H7 (cell line): ENCODE measurements at places on chromosomes 11 and 22.

DNA sequence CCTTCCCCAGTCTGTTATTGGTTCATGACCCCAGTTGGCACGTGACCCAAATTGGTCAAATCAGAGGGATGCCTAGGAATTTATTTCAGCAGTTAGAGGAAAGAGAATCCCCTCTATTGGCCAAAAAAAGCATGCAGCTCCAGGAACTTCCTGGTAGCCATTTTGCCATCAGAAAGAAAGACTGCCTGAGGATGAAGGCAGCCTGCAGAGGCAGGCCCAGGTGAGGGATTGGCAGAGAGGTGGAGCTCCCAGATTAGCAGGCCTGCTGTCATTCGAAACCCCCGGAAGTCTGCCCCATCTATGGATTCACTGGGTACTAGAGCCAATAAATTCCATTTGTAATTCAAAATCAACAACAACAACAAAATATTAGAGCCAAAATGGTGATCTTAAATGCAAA, 207.6 kb downstream of the CWF19L2 start:
- DNase-seq: peak; percentile 8

DNA sequence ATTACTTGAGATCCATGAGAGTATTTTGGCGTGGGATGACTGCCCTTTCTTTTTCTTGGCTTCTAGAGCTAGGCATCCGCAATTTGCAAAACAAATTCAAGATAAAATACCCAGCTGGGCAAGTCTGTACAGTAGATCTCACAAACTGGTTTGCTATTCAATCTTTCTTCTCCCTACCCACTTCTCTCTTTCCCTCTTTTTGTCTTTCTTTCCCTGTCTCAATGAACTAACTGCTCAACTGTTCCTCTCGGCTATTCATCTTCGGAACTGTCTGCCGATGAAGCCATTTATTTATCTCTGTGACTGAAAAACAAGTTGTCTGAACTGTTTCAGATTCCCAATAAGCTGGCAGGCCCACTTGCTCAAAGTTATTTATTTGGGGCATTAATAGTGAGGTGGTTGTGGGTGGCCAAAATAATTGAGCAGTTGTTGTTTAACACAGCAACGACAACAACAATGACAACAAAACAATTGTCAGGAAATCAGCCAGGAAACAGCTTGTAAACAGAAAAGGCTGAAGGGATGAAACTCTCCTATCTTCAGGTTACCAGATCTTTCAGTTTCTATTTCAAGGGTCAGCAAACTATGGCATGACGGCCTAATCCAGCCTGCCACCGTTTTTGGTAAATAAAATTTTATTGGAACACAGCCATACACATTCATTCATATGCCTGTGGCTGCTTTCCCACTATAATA, 76.0 kb upstream of the MTMR2 start:
- DNase-seq: no peak

DNA sequence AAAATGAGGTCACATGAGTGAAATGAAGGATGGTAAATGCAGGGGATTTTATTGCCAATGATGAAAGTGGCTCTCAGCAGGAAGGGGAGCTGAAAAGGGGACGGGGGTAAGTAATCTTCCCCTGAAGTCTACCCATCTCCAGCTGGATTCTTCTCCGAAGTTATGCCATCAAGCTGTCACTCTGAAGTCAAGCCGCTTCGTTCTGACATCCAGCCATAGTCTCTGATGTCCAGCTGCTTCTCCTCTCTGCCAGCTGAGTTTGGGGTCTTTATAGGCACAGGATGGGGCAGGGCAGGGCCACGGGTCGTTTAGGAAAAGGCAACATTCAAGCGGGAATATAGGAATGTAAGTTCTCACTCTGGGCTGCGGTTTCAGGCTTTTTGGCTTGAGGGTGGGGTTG, 181.9 kb upstream of the ANO3 start:
- DNase-seq: no peak

GRCh38 chr22:37588546-37589215, 8.8 kb upstream of the LGALS2 start:
- DNase-seq: no peak

DNA sequence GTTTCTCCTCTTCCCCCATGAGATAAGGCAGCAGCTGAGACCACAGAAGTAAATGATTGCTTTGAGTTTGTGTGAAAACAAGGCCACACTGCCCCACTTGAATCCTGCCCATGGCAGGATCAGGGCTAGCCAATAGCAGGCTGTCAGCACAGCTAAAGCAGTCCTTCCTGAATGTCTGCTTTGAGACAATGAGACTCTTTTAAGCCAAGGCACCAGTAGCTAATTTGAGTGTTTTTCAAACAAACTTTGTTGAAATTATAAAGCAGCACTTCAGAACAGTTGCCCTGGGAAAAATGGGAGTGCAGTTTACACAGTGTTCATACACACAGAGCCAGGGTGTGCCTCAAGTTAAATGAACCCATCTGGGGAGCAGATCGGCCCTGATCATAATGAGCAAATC, 103.5 kb upstream of the OR5AK2 start:
- DNase-seq: no peak

DNA sequence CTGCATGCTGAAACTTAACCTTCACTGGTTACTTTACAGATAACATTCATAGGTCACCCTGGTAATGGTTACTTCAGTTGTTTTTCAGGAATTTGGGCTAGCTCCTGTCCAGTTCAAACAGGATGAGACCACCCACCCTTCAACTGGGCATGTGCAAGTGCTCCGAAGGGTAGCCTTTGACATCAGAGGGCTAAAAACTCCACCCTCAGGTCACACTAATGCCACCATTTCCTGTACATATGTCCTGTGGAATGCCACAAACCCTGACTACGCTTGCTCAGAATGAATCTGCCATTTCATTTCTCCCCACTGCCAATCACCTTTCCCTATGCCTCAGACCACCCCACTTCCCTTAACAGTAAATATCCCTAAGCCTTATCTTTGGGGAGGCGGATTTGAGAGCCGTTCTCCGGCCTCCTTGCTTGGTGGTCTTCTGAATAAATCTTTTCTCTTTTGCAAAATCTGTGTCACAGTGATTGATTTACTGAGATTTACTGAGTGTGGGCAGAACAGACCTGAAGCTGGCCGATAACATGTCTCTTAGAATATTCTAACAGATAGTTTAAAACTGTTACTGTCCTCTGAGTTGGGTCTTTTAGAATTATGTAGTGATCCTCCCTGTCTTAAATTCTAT, 25.4 kb upstream of the FXYD2 start:
- no peak for DNase-seq

DNA sequence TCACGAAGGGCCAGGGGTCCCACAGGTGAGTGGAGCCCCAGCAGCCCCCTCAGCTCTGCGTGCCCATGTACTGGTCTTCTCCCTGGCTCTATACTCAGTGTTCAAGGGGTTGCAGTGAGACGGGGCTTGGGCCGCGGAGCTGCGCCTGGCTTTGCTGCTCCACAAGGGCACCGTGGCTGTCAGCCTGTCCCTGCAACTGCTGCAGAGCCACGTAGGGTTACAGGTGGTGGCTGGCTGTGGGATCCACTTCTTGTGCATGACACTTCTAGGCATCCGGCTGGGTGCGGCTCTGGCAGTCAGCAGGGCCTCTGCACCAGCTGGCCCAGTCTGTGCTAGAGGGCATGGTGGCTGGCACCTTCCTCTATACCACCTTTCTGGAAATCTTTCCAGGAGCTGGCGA, 14.3 kb downstream of the MTFP1 start:
- no peak for DNase-seq

GRCh38 chr11:113705871-113706655, at the start of gene TMPRSS5:
TMPRSS5 (minus strand) TSS chr11:113706308; CDS start chr11:113706224, 84 bp downstream.
- DNase-seq: no peak

DNA sequence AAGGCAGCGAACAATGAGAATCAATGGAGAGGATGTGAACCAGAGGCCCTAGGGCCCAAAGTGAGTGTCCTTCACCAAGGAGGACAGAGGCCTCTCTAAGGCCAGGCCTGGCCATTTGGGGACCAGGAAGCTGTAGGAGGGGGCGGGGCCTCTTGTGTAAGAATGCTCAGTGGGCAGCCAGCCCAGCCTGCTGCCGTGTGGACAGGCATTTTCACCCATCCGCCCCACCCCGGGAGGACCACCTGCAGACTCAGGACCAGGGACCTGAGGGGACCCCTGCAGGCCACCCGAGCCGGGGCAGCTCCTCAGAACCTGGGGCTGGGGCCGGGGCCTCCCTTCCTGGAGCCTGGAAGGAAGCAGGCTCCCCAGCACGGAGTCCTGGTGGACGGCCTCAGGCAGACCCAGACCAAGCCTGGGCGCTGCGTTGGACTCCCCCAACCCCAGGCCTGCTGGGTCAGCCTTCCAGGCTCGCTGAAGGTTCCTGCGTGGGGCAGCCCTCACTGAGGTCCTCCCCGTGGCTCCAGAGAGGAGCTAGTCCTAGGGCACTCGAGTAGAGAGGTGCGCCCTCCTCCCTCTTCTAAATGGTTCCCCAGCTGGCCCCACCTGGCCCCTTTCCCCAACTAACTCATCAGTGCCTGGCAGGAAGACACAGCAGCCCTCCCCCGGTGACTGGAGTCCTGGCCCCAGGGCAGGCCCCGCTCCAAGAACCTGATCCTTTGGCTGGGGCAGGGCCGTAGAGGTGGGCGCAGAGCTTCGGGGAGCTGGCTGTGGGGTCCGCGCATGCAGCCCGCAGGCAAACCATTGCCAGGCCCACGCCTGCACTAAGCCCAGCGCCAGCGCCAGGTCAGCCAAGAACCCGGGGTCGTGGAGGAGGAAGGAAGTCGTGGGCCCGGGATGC, 1.5 kb upstream of the TRABD start:
- DNase-seq: peak; percentile 83

DNA sequence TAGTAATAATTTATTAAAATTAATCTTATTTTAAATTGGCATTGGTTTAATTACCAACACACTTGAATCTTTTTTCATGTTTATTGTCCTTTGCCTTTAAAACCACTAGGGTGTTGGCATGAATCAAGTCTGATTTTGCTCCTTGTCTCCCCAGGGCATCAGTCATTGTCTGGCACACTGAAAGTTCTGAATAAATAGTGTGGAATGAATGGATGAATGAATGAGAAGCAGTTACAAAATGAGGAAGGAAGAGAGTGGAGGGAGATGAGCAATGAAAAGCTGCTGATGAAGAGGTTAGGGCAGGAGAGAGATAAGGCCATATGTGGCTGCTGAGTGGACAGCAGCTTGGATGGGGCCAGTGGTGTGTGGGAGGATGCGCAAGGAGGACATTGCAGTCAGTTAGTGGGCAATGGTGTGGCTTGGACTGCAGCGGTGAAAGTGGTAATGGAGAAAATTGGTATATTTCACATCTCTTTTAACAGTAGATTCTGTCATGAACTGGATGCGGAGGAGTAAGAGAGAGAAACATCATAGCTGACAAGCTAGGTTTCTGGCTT, 132.0 kb downstream of the SPON1 start:
- DNase-seq: no peak

DNA sequence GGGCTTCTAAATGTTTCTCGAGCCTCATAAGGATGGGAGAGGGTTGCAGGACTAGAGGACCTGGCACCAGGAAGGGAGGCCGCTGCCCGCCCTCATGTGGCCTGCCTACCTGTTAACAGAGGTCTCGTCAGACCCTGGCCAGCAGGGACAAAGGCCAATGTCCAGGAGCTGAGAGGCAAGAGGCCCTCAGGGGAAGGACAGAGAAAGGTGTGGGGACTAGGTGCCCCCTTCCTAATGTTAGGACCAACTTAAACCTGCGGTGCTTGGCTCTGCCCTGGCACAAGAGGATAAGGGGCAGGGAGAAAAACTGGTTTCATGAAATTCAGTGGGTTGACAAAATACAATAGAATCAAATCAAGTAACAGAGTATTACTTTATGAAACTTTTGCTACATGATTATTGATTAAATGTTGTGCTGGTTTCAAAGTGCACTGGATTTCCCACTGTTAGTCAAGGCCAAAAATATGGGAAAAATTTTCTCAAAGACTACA, 20.0 kb upstream of the SYT12 start:
- peak; percentile 65 for DNase-seq

DNA sequence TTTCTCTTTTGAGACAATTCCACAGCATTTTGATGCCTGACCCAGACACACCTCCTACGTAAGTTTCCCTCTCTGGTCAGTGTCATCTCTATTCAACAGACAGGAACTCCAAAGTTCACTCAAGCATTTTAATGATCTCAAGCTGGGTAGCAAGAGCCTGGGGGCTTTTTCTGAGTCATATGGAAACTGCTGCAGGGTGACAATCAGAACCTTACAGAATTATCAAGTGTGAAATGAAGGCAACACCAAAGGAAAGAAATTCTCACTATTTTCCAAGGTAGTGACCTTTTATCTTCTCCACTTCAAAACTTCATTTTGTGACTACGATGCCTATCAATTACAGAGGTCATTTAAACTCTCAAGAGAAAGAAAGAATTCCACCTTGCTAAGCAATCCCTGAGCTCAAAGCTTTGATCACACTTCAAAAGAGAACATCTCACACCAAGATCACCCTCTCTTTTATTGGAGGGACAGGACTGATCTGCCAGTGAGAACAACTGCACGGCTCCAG, 229.0 kb upstream of the ZC3H12C start:
- no peak for DNase-seq

DNA sequence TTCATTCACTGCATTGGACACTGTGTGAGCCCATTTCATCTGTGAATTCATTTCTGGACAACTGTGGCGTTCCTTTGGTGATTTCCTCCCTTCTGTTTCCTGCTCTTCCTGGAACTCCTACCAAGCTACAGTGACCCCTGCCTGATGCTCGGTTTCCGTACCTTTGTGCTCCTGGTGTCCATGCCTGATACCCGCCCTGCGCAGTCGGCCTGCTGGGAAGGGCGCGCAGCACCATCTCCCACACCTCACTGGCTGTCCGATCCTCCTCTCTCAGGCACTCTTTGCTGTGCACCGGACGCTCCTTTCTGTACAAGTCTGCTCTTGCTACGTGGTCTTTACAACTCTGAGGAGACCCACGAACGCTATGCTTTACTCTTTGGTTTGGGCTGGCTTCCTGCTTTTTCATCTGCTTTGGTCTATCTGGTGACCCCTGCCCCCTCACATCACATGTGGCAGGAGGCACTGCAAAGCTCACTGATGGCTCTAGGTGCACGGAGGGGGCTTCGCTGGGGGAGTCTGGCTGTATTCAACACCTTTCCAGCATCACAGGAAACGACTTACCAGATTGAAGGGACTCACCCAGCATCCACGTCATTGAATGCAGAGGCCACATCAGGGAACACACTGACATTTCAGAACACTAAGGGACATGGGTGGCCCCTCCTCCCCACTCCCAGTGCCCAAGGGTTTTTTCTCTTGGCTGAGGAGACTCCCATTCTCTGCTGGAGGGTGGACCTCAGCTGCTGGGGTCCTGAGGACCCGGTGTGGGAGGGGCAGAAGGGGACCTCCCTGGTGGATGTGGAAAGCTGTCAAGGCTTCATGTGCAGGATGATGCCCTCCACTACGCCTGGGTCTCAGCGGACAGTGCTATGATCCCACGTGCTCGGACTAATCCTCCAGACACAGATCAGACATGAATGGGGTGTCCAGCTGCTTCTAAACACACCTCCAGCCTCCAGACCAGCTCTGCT, 27.0 kb upstream of the MOB2 start:
- no peak for DNase-seq

GRCh38 chr11:113670831-113671215, 35.3 kb downstream of the TMPRSS5 start:
- no peak for DNase-seq

- DNase-seq: no peak
These were observed 120.8 kb downstream of the KCNQ1 start for GRCh38 chr11:2565447-2566222.
